ENCODE measurements at places on chromosomes 1 and 21.

DNA sequence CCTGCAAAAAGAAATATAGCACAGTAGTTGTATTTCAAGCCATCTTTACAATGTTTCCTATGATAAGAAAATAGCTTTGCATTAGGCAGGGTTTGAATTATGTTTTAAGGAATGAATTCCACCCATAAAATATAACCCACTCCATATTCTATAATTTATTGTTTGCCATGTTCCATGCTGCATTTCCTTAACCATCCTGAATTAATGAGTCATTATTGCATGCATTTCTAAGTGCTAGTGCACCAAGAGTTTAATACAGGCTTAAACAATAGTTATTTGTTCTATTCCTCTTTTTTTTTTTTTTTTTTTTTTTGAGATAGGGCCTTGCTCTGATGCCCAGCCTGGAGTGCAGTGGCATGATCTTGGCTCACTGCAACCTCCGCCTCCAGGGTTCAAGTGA is 45.2 kb downstream of the MIGA1 start:
- DNase-seq = no peak

DNA sequence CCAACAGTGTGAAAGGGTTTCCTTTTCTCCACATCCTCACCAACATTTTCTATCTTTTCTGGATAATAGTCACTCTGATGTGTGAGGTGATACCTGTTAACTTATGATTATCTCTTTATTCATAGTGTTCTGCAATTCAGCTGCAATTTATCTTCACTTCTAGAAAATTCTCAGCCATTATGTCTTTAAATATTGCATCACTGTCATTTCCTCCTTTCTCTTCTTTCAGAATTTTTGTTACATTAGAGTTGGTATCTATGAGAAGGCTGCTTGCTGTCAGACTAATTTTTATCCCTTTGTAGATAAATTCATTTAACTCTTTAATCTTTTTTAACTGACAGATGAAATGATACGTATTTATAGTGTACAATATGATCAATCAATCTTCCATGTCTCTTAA is 30.5 kb upstream of the ATF3 start:
- no peak for DNase-seq

GRCh38 chr1:156488566-156489165 is 11.9 kb downstream of the MEF2D start:
- no peak for DNase-seq

GRCh38 chr1:112605633-112606327 is 13.2 kb downstream of the ST7L start:
- no peak for DNase-seq

DNA sequence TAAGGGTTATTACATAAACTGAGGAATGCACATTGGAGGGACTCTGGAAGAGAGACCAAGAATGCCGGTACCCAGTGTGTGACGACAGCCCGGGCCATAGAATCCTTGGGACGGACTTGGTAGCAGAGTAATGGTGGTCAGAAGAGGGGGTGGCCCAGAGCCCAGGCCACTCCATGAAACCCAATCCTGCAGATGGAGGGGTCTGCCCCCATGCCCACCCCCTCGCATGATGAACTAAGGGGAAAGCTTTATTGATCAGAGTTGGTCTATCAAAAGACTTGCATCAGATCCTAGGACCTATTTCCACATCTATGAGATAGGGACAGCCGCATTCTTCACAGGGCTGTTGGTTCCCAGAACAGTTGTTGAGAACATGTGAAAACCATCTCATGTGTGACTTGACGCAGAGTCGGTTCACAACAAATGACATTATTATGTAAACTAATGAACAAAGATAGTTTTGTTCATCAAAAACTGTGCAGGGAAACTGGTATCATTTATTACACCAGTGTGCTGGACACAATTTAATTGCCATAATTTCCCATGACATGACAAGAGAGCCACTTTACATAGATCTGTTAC is 21.5 kb upstream of the SDC3 start:
- DNase-seq = no peak

DNA sequence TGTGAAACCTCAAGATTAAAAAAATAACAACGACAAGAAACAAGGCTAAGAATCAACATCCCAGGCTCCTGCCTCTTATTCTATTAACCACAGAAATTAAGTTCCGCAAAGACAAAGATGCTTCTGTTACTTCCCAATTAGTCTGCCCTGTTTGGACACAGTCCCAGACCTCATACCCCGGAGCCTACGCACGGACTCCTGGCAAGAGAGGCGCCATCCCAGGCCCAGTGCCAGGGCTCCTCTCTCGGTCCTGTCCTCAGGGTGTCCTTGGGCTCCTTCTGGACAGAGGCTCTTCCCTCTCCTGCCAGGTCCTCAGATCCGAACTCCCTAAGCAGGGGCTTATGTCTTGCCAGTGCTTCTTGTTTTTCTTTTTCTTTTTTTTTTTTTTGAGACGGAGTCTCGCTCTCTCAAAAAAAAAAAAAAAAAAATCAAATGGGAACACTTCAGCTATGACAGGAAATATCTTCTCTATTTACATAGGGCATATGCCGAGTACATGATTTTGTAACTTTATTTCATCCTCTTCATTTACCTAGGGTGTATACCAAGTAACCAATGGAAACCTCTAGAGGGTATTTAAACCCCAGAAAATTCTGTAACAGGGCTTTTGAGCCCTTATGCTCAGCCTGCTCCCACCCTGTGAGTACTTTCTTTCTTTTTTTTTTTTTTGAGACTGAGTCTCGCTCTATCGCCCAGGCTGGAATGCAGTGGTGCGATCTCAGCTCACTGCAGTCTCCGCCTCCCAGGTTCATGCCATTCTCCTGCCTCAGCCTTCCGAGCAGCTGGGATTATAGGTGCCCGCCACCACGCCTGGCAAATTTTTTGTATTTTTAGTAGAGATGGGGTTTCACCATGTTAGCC is 11.7 kb upstream of the ENO1 start:
- DNase-seq = no peak

- DNase-seq = no peak
These were observed 110.1 kb downstream of the HMGB4 start for GRCh38 chr1:33973799-33974545.

DNA sequence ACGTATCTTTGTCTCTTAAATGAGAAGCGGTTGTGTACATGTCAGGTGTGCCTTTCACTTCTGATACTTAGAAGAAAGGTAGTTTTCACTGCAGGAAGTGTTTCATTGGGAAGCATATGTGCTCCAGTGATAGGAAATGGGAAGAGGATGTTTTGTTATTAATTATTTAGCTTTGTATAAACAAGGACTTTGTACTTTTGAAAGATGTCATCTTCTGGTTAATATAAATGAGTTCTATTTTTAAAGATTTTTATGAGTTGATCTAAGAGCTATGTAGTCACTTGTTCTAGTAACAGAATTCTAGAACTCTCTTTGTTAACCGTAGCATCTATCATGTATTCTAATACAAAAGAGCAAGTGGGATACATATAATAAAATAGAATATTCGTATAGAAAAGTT is 130.5 kb downstream of the RASAL2 start:
- DNase-seq = no peak

DNA sequence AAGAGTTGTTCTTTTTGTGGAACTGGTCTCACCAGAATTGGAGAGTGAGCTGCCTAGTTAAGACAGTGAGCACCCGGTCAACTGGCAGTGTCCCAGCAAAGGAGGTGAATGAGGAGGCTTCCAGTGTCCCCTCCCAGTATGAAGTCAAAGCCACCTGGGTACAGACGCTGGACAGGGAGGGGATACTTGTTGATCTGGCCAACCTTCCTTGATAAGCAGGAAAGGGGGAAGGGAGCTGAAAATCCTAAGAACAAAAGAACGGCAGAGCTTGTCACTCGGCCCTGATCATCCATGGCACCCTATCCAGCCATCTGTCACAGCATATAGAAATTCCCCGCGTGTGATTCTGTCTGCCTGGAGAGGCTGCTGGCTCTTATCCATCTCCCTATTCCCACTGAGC is 91.5 kb downstream of the SSBP3 start:
- DNase-seq = no peak

DNA sequence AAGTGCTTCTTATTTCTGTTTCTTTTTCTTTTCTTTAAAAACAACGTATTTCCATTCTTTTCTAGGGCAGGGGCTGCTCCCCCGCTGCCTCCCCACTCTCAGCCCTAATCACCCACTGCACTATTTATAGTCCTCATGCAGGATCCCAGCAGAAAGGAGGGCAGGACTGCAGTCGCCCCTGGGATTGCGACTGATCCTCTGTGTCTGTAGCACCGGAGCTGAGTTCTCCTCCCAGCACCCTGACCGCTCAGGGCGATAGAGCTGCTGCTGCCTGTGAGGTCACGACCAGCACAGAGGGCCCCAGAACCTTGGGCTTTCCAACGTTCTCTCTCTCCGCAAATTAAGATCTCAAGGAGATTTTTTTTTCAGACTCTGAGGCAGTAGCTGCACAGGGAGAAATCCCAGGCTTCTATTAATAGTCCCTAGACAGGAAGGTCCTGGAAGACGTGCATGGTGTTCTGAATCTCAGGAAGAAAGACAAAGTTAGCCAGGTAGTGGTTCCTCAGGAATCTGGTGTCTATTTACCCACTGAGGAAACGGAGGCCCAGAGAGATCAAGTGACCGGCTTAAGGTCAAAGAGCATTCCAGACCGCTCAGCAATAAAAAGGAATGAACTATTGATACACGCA is 46.8 kb downstream of the PRAMEF20 start:
- no peak for DNase-seq

DNA sequence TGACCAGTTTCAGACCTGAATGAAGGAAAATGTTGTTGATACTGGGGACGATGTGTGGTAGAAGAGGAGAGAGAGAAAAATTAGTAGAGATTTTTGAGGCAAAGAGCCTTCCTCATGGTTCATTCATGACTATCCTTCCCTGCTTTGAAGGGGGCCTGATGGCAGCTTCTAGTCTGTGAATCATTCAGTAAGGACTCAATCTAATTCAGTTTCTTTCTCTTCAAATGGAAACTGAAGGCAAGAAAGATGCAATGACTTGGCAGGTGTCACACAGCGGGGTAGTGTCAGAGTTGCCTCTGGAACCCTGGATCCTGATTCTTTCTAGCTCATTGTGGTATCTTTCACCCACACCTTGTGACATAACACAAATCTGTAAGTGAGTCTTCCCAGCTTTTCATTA is 14.9 kb upstream of the CD5L start:
- no peak for DNase-seq

DNA sequence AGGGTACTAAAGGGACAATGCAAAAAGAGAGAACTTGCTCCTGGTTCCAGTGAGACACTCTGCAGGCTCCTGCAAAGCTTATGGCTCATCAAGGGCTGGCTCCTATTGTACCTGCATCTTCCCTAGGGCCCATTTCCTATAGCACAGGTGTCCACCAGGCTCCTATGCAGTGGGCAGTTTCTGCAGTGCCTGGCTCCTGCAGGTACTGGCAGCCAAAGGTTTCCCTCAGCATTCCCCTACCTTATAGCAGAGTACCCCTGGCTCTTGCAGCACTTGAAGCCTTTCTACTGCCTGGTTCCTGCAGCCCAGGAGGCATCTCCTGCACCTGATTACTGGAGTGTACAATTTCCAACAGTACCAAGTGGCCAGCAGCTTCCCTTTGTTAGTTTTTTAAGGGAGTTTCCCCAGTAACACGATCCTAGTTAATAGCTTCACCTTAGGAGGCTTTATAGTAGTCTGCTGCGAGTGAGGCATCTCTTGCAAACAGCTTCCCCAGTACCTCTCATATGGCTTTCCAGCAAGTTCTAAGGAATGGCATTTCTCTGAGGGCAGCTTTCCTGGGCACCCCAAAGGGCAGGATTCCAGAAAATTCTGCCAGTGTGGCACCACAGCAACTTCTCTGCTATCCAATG is 141.7 kb downstream of the DENND1B start:
- no peak for DNase-seq

DNA sequence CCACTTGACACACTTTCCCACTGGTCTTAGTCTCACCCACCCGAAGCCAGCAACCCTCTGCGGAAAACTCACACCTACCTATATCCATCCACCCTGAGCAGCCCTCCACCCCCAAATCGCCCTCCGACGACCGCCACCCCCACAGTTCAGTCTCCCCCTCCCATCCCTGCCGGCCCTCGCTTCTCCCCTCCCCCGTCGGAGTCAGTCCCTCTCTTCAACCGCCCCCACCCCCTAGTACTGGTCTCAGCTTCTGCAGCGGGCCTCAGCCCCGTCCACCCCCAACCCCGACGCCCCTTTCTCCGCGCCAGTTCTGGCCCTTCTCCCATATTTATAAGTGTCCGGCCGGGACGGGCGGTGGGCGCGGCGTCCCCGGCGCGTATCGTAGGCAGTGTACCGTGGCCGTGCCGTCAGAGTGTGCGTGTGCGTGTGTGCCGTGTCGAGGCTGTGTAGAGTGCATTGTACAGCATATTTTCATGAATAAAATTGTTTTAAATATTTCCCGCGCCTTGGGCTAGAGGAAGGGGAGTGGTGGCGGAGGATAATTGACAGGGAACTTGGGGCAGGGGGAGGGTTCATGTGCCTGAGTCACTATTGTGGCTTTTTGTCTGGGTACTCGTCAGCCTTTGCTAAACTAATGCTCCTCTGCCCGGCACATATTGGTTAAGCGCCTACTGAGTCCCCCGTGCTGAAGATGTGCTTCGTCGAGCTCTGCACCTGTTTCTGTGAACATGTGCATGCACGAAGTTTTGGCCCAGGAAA is 22.0 kb downstream of the FOXO6 start:
- no peak for DNase-seq

DNA sequence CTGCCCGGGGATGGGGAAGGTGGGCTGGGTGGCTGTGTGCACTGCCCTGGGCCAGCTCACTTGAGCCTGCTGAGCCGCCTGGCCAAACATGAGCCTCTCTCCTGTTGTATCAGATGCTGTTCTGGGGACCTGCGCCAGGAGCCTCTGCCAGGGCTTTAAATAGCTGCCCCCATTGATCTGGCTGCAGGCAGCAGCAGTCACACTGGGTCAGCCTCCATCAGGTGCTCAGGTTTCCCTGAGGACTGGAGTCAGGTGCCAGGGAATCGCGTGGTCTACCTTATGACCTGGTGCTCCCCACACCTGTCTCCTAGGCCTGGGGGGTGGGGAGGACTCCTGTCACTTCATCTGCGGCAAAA is 700 bp upstream of the CCDC28B start:
- DNase-seq = no peak

- DNase-seq = no peak
These were observed 78.4 kb upstream of the WNT4 start for GRCh38 chr1:22221233-22221780.

All from Caco-2 (cell line).